ENCODE measurements at places on chromosomes 2 and 18.
A peak's percentile ranks its signal among the peaks of the same experiment; 100 is the strongest.

- peak; percentile 63 for DNase-seq
Observed at GRCh38 chr2:45993476-45993991, 303.7 kb upstream of the EPAS1 start.

DNA sequence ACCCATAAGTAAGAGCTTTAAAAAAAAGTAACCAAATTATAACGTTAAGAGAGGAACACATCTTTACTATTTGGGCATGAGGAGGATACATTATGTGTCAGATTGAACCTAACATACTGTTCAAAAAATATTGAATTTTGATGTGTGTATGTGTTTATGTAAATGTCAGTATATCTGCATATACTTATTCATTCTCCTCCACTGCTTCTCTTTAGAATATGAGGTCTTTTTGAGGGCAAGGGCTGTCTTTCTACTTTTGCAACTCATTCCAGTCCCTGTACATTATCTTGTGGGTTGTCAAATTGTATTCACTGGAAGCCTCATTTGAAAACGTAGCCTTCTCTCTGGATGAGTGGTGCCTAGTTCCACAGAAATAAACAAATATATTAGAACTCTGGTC lies 509.4 kb upstream of the HNMT start:
- no peak for DNase-seq

DNA sequence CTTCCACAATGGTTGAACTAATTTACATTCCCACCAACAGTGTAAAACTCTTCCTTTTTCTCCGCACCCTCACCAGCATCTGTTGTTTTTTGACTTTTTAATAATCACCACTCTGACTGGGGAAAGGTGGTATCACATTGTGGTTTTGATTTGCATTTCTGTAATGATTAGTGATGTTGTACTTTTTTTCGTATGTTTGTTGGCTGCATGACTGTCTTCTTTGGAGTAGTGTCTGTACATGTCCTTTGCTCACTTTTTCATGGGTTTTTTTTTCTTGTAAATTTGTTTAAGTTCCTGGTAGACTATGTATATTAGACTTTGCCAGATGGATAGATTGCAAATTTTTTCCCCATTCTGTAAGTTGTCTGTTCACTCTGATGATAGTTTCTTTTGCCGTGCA lies 574.8 kb downstream of the KCNJ3 start:
- DNase-seq = no peak

- DNase-seq = peak; percentile 10
Observed at GRCh38 chr2:197705912-197706838, 1.0 kb downstream of the MARS2 start.

GRCh38 chr2:235639428-235639773 lies 145.6 kb downstream of the AGAP1 start:
- DNase-seq = peak; percentile 85

Measured in AG08396 (cell line).